ENCODE measurements at places on chromosomes 2 and 18.

DNA sequence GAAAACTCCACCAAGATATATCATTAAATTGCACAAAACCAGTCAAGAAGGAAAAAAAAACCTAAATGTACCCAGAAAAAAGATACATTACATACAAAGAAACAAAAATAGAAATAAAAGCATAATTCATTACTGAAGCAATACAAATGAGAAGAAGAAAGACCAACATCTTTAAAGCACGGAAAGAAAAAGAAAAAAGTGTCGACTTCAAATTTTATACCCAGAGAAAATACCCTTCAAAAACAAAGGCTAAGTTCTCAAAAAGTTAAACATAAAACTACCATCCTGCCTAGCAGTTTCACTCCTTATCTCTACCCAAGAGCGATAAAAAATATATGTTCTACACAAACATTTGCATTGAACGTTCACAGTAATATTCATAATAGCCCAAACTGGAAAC lies 82.0 kb downstream of the ATAD2B start:
- DNase-seq: no peak

GRCh38 chr2:220956429-220956828 lies 615.7 kb downstream of the EPHA4 start:
- no peak for DNase-seq

- DNase-seq: no peak
Observed at GRCh38 chr2:33022989-33023727, 76.4 kb downstream of the LTBP1 start.

- no peak for DNase-seq
Observed at GRCh38 chr18:74513883-74514205, 17.7 kb downstream of the CNDP2 start.

DNA sequence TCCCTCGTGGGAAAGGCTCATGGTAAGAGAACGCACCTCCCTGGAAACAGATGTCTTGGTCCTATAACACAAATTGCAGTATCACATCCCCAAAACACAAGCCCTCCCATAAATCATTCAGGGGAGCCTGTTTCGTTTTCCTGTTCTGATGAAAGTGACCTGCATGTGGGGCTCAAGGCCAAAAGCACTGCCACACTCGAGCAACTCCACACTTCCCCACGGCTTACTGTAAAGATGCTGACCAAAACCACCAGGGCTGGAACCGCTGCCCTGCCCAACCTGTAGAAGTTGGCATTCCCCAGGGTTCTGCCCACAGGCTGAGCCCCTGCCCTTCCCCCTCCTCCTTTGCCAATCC lies 139.7 kb downstream of the BCL11A start:
- no peak for DNase-seq

- DNase-seq: no peak
Observed at GRCh38 chr18:79460481-79461300, 65.0 kb downstream of the NFATC1 start.

DNA sequence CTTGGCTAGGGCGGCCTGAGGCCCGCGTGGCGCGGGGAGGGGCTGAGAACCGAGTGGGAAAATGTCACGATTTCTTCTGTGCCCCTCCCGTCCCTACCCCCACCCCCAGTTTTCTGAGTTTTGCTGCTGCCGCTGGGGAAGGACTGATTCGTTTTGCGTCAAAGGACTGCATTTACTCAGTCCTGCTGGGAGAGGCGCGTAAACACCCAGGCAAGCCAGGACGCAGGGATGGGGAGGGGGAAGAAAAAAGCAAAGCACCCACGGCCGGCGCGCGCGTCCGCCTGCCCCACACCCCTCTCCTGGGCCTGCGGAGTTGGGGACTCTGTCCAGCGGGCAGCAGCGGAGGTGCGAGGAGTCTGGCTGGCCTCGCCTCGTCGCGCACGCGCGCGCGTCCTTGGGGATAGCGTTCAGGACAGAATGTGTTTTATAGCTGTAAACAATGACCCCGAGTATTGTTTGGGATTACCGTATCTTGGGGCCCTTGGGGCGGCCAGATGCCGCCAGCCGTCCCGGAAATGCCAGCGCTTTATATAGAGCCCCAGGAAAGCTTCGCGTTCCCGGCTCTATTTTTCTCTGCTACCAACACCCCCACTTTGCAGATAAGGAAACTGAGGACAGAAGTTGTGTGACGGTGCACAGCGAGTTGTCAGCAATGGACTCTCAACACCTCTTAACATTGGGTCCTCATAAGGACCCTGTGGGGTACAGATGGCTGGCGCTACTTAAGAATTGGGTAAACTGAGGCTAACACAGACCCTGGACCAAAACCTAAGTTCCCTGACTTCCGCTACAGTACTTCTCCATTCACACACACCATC lies 1.7 kb upstream of the FOSL2 start:
- peak; percentile 14 for DNase-seq

- no peak for DNase-seq
Observed at GRCh38 chr2:71797035-71797810, 343.9 kb downstream of the DYSF start.

GRCh38 chr2:112724591-112725525 lies 4.0 kb downstream of the NT5DC4 start:
- DNase-seq: no peak
